ENCODE measurements at places on chromosomes 2 and 18.

- DNase-seq: peak; percentile 15
These were observed 723.2 kb downstream of the DPP10 start for GRCh38 chr2:115165529-115166109.

DNA sequence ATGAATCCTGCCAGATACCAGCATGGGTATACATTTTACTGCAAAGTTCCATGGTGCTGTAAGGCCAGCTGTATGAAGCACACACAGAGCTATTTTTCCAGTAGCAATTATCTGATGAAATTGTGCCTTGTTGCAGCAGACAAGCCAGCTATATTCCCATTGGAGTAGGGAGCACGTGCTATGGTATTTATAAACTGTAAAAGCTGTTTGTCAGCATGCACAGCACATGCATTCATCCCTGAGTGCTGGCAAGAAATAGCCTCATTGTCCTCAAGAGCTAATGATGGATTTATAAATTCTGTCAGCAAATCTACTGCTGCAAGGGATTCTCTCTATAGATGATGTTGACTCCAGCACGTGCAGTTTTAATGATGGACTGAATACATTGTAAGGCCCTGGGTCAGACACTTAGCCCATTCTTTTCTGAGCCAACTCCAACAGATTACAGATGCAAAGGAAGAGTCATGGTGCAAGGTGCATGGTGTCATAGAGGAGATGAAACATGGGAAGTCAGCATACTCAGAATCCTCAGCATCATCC is 61.7 kb downstream of the KCNS3 start:
- DNase-seq: no peak

- DNase-seq: no peak
These were observed 672.2 kb downstream of the CPS1 start for GRCh38 chr2:211228559-211228958.

- DNase-seq: peak; percentile 28
These were observed 233.7 kb downstream of the METTL4 start for GRCh38 chr18:2337552-2338141.

- peak; percentile 77 for DNase-seq
These were observed 59.9 kb downstream of the SUMO1 start for GRCh38 chr2:202178346-202178958.

GRCh38 chr2:237025090-237025865 is 60.4 kb upstream of the COPS8 start:
- peak; percentile 98 for DNase-seq

DNA sequence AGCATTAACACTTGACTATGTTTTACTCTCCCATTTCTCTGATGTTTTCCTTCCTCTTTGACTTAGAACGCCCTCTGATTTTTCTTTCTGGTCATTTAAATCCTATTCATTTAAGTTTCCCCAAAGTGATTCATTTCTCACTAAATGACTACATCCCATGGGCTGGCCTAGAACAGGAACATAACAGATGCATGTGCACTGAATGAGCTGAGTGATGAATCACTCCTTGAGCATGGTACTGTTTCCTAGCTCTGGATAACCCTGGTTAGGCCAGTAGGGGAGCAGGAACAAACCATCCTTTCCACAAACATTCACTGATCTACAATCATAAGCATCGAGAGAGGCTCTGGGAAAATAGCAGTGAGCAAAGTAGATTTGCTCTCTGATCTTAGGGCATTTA is 221.9 kb upstream of the SETBP1 start:
- DNase-seq: peak; percentile 82

DNA sequence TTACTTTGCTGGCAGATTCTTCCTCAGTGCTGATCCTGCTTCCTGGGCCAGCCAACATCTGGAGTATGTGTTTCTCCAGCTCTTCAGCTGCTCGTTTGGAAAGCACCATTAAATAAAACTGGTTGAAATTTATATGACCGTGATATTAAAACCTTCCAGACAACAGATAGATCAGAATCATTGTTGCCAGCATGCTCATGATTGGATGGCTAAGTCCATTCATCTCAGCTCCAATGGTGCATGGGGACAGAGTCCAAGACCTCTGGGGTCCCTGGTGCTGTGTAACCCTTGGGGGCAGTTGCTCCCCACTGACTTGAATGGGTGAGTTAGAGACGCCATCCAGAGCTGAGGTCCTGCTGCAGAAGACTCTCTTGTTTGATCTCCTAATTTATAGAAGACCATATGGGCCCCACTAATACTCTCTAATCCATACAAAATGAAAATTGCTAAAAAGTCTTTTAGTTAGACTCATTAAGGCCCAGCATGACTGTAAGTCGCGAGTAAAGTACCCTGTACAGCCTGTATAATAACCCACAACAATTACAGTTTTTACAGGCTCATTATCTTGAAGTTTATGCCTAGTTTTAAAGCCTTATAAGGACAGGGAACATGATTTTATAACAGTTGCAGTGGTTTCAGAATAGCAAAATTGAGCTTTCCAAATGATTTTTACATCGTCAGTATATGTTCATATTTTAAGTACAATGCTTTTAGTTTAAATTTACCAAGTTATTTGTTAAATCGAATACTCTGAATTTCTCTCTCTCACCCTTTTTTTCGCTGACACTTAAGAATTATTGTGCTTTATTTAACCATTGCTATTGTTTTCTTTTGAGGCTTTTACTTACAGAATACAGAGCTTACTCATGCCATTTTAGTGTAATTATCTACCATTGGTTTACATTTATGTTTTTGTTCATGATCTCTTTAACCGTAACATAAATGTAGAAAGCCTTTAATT is 60.0 kb downstream of the CABLES1 start:
- no peak for DNase-seq

DNA sequence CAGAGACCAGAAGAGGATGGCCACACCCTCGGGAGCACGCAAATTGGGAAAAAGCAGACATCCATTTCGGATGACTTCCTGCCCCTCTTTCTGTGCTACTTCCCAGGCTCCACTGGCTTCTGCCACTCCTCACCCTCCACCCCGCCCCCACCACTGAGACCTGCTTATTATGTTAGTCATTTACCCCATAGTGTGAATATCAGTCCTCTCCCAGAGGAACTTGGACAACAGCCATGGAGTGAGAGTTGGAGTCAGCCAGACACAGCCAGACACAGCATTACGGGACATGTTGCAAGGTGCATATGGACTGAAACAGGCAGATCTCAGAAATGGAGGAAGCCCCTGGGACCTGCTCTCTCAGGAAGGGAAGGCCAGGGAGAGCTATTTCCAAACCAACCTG is 51.8 kb downstream of the CTIF start:
- peak; percentile 97 for DNase-seq

All from fibroblast of skin of right biceps (primary cell).